ENCODE measurements at places on chromosomes 12 and 14.
A peak's percentile ranks its signal among the peaks of the same experiment; 100 is the strongest.

GRCh38 chr14:104393898-104394381 lies 185.6 kb upstream of the C14orf180 start:
- DNase-seq, result no peak

GRCh38 chr12:12428047-12428446 lies 71.2 kb downstream of the BORCS5 start:
- no peak for DNase-seq

DNA sequence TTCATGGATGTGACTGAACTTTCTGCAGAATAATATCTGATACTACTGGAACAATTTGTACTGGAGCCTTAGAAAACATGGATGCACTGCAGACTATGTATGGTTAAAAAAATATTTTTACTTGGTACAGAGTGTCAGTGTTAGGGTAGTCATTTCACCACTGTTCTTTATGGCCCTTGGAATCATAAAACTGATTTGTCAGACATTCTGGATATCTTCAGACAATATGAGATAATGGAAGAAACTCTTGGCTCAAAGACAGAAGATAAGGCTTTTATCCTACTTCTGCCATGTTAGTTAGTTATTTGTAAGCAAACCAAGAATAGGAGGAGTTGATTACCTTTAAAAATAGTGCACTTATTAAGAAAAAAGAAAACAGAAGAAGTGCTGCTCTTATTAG lies 209.4 kb downstream of the LRIG3 start:
- no peak for DNase-seq

DNA sequence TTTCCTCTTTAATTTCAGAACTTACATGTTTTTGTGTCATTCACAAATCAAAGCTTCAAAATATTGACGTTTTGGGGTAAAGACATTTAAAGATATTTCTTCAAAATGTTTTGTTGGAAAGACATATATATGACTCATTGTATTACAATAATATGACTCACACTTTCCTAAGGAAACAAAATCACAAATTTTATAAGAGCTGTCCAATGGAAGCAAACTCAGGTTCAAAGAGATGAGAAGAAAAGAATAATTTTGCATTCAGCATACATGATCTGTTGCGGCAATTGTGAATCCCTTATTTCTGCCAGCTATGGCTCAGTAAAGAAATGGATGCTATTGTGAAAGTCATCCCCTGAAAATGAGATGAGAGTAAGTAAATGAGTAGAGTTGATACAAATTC lies 82.7 kb downstream of the GRIP1 start:
- DNase-seq, result no peak

DNA sequence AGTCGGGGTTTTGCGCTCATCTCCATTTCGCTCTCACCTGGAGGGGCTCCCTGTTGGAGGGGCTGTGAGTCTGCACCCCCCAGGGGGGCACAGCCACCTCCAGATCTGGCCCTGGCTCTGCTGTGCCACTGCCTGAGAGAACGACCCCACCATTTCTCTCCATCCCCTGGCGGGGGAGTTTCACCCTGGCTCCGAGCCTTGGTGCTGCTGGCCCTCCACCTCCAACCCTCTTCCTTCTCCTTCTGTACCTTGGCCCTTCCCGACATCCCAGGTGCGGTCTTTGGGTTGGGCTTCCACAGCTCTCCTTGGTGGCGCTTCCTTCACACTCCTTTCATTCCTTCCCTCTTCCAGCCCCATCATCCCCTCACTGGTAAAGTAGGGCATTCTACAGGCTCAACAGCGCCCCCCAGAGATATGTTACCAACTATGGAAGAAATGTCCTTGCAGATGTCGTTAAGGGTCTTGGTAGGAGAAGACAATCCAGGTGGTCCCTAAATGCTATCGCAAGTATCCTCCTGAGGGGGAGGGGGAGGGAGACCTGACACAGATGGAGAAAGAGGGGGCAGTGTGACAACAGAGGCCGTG lies 16.3 kb downstream of the SERPINA1 start:
- no peak for DNase-seq

GRCh38 chr14:65866886-65867285 lies 454.4 kb downstream of the FUT8 start:
- DNase-seq, result no peak

DNA sequence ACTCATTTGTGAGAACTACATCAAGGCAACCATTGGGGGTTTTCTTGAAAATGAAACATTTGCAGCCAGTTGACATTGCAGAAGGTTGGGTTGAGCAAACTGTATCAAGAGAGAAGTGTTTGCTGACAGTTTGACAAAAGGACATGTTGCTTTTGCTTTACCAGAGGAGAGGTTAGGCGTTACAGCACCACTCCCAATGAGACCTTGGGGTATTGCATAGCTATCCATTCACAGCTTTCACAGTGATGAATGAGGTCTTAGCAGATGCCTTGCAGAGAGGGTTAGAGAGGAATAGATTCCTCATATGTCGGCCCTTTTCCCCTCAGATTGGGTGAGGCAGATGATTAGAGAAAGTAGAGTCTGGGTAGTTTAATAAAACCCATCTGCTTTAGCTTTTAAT lies 988.9 kb upstream of the FLRT2 start:
- no peak for DNase-seq

DNA sequence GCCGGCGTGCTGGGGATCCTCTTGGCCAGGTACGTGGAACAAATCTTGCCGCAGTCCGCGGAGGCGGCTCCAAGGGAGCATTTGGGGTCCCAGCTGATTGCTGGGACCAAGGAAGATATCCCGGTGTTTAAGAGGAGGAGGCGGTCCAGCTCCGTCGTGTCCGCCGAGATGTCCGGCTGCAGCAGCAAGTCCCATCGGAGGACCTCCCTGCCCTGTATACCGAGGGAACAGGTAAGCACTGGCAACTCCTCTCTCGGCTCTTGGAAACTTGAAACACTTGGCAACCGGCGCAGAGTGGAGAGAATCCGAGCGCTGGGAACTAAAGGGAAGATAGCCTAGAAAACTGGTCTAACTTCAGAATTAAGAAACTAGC lies 1.7 kb downstream of the PDE3A start:
- DNase-seq, result peak; percentile 6

Data from A549 (cell line).